ENCODE measurements at places on chromosomes 1 and 21.

DNA sequence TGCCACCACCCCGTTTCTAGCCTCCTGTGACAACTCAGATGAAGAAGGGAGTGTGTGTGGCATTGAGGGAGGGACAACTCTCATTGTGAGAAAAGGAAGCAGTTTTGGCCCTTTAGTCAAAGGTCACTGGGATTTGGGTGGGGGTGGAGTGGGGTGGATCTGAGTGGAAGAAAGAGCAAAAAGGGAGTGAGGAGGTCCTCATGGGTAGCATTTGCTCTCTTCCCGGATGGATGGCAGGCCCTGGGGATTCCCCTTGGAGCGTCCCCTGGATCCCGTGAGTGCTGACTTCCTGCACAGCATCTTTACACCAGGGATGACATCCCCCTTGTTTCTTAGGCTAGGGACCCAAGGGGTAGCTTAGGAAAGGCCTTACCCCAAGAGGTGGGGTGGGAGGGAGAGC is 460 bp downstream of the SERPINC1 start:
- no peak for DNase-seq

GRCh38 chr1:35559317-35559944 is 1.8 kb downstream of the NCDN start:
- no peak for DNase-seq

- DNase-seq, result no peak
These were observed 97.4 kb downstream of the SYF2 start for GRCh38 chr1:25134801-25135461.

GRCh38 chr21:39388811-39389155 is 39.9 kb upstream of the HMGN1 start:
- DNase-seq, result no peak

DNA sequence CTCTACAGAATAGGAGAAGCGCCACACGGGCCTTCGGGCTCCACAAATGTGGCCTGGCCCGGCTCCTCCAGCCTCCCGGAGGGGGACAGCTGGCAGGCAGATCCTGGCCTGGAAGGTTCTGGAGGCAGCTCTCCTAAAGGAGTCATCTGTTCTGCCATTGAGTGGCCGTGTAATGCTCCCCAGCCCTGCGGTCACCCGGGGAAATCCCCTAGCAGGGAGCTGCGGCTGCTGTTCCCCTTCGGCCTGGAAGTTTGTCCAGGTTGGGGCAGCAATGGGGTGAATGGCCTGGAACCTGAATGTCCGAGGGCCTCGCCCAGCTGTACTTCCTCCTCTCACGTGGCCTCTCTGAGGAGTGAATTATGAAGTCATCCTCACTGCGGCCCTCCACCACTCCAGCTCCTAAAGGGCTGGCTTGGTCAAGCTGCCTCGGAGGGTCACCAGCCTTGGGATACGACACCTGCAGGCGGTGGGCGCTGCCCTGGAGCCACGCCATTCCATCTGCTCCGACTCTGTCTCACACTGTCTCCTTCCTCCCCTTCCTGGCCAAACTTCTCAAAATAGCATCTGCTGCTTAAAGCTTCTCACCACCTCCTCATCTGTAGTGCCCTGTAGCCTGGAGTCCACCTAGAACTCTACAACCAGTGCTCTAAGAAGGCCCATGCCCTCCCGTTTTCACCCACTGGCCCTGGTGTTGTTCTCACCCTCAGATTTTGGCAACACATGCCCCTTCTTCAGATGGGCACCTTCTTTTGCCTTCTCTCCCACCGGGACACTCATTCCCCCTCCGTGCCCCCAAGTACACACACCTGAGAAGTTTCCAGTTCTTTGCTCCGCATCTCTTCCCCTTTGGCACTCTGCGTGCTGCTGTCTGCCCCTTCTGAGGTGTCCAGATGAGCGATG is 54.4 kb upstream of the TMPRSS2 start:
- DNase-seq, result no peak
